NCI-H1436 treated with DMSO at 0.1 percent for 48 hours (cell line): ENCODE measurements at places on chromosomes 2 and 18.

- no peak for DNase-seq
These were observed 230.9 kb downstream of the RBM43 start for GRCh38 chr2:151030663-151031230.

- DNase-seq: no peak
These were observed 18.9 kb downstream of the GALNT13 start for GRCh38 chr2:153890576-153890975.

GRCh38 chr2:67399831-67400489 is 2.8 kb downstream of the ETAA1 start:
- no peak for DNase-seq

DNA sequence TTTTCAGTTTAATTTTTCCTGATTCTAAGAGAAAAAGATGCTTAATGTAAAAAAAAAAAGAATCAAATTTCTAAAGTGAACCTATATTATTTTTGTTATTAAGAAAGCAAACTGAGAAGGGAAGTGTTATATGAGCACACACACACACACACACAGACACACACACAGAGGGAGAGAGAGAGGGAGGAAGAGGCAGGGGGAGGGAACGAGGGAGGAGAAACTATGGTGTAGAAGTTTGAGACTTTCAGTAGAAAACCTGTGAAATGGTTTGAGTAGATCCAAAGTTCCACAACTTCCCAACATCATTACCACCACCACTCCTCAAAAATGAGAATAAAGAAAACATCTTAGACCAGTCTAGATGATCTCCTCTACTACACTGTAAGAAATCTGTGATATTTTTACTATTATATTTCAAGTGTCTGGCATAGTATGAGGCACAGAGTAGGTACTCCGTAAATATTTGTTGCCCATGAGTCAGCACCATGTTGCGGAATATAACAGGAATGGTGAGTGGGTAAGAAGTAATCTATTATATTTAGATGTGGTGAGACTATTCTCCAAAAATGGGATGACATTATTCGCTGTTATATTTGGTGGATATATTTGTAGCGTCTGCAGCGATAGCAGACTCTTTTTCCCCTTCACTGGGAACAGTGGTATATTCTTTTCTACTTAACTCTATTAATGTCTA is 149.4 kb upstream of the DNMT3A start:
- DNase-seq: no peak

DNA sequence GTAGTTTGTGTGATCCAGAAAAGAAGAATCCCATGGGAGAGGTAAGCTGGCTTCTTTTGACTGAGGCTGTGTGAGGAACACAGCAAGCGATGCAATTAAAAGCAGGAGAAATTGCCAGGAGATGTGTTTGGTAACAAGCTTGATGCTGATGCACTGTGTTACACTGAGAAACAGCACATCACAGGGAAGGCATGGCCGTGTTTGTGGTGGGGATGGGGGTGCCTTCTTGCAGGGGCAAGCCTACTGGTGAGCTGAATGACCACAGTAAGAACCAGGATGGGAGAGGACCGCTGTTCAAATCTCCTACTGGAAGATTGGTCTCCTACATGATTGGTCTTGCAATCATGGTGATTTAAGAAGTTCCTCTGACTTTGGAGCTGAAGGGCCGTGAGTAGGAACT is 477.7 kb upstream of the HS6ST1 start:
- no peak for DNase-seq

- DNase-seq: no peak
These were observed 45.8 kb downstream of the ANO7 start for GRCh38 chr2:241234066-241234790.

DNA sequence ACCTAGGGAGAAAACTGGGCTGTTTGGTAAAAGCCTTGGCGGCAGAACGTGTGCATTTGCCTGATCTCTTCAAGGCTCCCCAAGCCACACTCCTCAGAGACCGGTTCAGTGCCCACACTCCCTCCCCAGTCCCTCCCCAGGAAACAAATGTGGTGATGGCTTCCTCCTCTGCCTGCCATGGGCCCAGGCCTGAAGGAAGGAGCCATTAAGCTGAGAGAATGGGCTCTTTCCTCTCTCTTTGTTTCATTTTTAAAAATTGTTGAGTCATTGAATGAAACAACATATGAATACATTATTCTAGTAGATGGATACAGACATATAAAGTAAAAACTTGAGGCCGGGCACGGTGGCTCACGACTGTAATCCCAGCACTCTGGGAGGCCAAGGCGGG is 50.6 kb upstream of the YWHAQ start:
- DNase-seq: no peak

DNA sequence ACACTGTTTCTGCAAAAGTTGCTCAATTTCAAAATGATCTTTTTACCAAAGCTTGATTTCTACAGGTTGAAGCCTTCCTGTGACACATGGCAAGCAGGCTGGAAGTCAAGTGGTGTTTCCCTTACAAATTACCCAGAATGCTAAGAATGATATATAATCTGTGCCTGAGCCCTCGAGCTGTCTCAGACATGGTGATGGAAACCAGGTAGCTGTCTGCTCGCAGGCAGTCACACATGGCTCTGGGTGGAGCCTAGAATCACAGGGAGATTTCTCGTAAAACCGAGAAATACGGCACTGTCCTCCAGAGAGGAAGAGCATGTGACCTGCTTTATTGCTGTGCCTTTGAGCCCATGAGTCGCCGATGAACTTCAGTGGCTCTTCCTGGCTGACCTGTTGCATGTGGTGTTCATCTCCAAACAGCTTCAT is 392.9 kb downstream of the ZNF521 start:
- DNase-seq: no peak

DNA sequence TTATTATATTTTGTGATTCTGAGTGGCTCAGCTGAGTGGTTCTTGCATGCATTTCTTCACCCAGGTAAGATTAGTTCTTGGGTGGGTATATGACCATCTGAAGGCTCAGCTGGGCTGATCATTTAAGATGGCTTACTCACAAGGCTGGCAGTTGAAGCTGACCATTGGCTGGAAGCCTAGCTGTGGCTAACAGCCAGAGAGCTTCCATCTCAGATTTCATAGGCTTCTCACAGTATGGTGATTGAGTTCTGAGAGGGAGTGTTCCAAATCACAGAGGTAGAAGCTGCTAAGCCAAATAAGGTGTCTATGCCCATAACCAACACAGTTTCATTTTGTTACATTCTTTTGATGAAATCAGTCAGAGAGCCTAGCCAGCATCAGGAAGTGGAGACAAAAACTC is 117.4 kb upstream of the RPRM start:
- peak; percentile 6 for DNase-seq

GRCh38 chr2:9749546-9750223 is 93.6 kb upstream of the TAF1B start:
- no peak for DNase-seq

DNA sequence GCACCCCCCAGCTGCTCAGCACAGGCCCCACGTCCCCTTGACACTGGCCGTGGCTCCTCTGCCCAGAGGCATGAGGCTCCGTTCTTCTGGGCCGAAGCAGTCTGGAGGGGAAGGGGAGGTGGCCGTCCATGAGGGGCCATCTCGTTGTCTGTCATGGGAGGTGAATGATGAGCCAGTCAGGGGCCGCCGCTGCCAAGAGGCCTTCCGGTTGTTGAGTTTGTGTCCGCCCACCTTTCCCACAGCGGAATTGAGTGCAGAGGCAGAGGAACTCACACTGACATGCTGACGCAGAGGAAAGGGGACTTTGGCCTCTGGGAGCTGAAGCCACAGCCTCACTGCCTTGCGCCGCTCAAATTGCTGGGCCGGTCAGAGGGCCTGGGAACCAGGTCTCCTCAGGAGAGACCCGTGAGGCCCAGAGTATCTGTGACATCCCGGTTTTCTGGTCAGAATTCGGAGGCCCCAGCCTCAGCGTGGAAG is 268.4 kb downstream of the ATAD2B start:
- no peak for DNase-seq

GRCh38 chr18:23340661-23341060 is 112.4 kb upstream of the RIOK3 start:
- no peak for DNase-seq

- no peak for DNase-seq
These were observed 12.4 kb downstream of the NMI start for GRCh38 chr2:151277067-151277466.

- DNase-seq: no peak
These were observed 289.1 kb downstream of the TRIB2 start for GRCh38 chr2:13005761-13006335.

GRCh38 chr18:79974025-79974654 is 9.7 kb downstream of the HSBP1L1 start:
- DNase-seq: no peak

- no peak for DNase-seq
These were observed 315.4 kb upstream of the CHST9 start for GRCh38 chr18:27500531-27500930.

DNA sequence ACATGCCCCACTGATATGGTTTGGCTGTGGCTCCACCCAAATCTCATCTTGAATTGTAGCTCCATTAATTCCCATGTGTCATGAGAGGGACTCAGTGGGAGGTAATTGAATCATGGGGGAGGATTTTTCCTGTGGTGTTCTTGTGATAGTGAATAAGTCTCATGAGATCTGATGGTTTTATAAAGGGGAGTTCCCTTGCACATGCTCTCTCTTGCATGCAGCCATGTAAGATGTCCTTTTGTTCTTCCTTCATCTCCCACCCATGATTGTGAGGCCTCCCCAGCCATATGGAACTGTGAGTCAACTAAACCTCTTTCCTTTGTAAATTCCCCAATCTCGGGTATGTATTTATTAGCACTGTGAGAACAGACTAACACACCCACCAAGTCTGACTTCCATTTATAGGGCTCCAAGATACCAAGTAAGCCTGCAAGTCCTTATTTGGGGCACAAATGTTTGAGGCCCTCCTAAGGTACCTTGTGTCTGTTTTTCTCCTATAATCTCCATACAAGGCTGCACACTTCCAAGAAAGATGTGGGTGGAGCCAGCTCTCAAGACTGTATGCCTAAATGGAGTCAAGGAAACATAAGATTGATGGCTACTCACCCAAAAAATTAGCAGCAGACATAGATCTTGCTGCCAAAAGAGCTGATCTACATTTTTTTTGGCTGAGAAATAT is 364.7 kb downstream of the TXNL1 start:
- DNase-seq: no peak

DNA sequence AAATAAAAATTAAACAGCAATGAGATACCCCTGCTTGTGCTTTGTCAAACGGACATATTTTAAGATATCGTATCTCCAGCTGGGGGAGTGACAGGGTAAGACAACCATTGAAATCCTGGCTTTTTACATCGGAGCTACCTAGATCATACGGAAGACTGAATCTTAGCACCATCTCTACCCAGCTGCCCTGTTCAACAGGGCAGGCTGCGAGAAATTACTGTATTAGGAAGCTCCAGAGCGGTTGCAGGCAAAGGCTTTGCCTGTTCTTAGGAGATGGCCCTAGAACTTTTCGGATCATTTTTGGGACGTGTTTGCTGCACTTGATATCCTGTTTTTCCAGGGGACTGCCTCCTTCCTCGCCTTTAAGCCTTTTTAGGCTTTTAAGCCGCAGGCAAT is 2.0 kb upstream of the PRKCE start:
- DNase-seq: no peak

DNA sequence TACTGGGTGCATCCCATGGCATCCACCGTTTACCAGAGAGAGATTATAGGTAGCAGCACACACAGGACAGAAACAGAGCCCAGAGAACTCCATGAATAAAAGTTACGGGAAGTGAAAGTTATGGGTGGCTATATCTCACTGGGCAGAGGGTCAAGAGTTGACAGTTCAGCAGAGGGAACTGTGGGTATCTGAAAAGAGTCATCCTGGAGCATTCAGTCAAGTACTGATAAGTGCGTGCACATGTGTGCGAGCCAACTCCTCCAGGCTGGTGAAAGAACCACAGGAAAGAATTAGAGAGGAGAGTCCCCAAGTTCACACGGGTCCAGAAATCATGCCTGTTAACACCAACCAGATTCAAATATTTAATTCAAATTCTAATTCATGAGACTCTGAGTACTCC is 1588.2 kb downstream of the LRP1B start:
- no peak for DNase-seq

DNA sequence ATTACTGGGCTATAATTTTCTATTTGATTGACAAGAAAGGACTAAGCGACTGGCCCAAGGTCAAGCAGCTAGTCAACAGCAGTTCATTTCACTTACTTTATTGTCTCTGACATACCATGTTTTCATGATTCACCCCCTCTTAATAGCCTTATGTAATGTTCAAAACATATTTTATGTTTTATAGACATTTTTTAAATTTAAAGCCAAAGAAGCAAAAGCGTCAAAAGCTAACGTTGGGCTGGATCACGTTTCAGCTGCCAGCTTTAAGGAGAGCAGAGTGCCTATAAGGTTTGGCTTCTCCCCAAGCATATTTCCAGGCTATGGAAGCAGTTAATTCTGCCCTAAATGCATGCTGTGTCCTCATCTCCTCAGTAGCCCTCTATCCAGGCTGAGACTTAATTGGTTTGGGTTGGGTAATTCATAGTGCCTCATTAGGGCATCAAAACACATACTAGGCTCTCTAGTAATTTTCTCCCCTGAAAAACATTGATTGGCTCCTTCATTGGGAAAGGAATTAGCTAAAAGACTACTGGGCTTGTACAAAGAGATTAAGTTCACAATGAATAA is 94.8 kb upstream of the CREB1 start:
- no peak for DNase-seq

DNA sequence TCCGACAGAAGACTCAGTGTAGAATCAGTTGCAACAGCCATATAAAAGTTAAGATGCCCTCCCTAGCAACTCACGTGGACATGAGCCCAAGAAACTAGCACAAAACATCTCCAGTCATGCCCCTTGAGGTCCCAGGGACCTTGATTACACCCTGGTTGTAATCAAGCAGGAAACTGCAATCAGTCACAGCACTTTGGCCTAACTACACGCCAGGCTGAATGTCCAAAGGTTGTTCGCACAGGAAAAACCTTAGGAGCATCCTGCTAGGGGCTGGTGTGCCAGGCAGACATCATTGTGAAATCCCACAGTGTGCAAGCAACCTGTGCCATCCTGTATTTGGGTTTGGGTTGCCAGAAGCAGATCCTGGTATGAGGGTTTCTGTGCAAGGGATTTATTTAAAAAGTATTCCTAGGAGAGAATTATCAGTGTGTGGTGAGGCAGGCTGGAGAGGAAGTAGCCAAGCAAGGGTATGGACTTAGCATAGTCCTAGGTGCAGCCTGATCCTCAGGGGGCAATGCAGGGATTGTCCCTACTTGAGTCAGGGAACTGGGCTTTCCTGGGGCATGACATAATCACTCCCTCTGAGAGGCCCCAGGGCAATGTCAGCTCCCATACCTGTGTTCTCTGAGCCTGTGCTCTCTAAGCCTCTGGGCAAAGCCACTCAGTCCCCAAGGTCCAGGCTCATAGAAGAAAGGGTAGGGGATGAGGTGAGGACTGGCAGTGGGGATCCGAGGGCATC is 17.8 kb upstream of the SULT1C2 start:
- no peak for DNase-seq

DNA sequence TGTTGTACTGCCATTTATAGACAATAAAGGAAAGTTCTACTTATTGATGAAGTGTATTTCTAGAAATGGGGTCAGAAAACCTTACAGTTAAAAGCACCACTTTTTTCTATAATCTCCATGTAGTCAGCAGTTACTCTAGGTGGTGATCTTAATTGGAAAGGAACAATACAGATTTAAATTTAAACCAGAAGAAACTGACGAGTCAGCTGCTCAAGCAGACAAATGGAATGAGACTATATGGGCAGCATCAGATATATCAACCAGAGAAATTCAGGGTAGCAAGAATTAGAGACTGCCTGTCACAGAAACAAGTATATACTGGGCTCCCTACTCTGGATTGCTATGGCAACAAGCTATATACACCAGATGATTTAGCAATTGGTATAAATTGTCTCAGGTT is 99.6 kb upstream of the SCG2 start:
- DNase-seq: no peak
